HAP-1 (cell line): ENCODE measurements at places on chromosomes 1 and 21.

DNA sequence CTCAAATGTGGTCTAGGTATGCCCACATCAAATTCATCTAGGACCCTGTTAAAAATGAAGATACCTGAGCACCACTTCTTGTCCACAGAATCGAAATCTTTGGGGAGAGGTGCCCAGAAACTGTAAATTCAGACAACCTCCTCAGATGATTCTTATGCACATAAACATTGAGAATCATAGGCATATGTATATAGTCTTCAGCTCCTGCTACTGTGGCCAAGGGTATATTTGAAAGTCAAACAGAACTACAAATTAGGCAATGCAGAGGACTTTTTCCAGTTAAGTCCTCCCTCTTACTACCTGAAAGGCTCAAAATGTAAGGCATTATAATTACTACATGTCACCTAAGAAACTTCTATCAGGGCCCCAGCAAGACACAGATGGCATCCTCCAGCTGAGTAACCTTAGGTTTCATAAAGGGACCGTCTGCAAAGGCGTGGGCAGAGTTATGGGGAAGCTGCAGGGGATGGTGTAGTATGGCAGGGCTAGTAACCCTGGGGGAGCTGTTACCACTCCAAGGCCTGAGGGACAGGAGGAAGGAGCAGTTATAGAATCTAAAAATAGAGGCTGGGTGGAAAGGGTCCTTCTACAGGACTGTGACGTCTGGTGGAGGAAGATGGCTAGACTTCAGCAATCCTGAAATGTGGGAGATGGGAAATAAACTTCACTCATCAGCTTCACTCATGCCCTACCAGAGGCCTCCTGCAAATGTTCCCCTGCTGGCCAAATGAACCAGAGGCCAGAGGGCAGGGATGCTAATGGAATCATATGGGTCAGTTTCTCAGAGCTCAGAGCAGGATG, 46.3 kb downstream of the DAB1 start:
- no peak for DNase-seq

- DNase-seq, result no peak
Measured at GRCh38 chr1:96366516-96366915, 355.1 kb upstream of the PTBP2 start.

DNA sequence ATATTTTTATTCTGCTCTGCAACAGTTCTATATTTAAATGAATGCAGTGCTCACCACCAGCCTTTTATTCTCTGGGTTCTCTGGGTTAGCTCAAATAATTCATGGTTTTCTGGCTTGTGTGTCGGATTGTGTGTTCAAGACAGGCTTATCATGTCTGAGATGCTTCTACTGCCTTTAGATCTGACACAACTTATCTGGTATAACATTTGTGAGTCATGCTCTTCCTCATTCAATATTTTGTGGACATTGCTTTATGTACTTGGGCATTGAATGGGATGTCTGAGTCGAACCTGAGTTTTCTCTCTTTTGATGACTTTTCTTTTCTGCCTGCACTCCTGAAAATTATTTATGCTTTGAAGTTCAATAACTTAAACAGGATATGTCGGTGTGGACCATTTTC, 17.6 kb upstream of the PKP1 start:
- DNase-seq, result no peak

DNA sequence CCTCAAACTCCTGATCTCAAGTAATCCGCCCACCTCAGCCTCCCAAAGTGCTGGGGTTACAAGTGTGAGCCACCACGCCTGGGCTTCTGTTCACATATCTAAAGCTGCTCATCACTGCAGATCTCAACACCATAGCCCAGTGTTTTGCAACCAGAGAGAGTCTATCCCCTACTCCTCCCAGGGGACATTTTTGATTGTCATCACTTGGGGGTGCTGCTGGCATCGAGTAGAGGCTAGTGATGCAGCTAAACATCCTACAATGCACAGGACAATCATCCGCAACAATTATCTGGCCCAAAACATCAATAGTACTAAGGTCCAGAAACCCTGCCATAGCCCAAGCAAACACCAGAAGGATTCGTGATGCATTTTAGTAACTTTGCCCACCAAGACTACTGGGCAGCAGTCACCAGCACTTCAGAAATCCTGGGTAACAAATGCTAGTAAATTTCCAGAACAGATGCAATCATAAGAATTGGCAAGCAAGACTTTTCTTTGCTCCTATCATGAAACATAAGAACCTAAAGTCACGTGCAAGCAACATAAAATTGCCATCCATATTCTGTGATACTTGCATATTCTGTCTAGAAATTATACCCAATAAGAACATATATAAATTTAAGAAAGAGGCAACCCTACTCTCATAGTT, 159.2 kb downstream of the APP start:
- no peak for DNase-seq

GRCh38 chr1:98896711-98897445, 107.8 kb downstream of the PLPPR5 start:
- DNase-seq, result no peak

DNA sequence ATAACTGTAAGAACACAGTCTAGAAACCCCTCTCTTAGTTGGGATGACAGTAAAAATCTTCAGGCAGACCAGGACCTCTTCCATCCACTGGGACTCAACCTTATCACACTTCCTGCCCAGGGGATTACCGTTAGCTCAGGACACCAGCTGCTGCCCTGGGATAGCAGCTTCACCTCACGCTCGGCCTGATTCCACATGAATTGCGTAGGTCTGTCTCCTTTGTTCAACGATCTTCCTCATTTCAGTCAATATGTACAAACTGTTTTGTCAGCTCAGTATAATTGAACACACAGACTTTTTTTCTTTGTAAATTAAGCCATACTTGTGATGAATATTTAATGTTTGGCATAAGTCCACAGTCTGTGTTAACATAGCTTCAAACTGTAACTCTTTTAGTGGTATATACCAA, 290.4 kb downstream of the GRIK1 start:
- DNase-seq, result no peak

GRCh38 chr1:161139766-161140165, 7.3 kb upstream of the DEDD start:
- DNase-seq, result peak; percentile 60

DNA sequence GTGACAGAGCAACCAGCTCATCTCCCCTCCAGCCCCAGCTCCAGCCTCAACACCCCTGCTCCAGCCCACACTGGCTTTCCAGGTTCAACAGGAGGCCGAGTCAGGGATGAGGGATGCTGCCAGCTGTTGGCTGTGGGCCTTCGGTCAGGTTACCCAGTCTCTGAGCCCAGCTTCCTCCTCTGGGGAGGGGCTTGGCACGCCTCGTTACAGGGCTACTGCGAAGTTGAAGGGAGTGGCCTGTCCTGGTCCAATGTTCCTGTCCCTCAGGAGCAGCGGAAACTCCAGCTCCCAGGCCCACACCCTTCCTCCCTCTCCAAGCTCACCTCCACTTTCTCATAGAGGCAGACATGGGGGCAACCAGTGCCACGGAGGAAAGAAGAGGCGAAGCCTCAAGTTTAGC, 15.1 kb upstream of the TAS1R2 start:
- no peak for DNase-seq

- DNase-seq, result no peak
Measured at GRCh38 chr1:17739050-17739449, 16.1 kb upstream of the ACTL8 start.

- DNase-seq, result no peak
Measured at GRCh38 chr1:44628962-44629756, 45.1 kb downstream of the TMEM53 start.

- no peak for DNase-seq
Measured at GRCh38 chr1:247266053-247266452, 10.2 kb downstream of the VN1R5 start.

DNA sequence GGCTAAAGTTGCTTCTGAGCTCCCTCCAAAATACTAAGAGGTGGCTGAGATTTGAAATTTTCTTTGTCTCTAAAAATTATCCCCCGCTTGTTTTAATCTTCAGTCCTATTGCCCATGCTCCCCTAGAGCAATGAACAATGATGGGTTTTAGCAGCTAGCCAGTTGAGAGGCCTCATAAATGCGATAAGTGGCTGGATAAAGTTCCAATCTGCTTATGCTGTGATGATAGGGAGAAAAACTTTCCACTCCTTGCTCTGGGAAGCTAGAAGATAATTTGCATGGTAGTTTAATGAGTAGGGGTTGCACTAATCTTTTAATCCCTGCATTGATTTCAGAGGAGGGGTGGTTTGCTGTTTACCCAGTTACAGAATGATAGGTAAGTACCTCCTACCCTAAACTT, 9.6 kb upstream of the PRPF3 start:
- DNase-seq, result no peak

GRCh38 chr1:157878059-157878458, 36.5 kb upstream of the CD5L start:
- no peak for DNase-seq

DNA sequence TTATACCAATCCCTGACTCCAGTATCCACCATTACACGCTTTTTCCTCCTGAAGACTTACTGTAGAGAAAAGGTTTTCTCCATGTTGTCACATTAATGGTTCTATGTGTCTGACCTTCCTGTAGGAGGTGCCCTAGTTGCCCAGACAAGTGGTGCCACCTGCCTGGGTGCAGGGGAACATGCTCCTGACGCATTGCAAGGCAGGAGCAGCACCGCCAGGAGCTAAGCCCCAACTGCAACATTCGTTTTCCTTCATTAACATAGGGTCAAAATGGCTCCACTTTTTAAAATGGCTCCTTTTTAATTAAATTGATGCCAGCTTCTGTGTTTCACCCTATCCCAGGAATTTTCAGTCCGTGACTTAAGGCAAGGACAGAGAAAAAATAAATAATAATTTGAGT, 220.1 kb upstream of the SAMSN1 start:
- no peak for DNase-seq

DNA sequence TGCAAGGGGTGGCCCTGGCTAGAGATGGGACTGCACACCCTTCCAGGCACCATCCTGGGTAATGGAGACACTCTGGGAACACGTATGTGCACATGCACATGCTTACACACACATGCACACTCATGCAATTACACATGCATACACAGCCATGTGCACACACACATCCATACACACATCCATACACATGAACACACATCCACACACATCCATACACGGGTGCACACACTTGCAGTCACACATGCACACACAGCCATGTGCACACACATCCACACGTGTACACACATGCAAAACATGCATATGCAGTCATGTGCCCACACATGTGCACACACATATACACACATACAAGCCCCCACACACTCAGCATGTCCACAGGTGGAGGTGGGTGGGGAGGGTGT, 22.3 kb upstream of the POFUT2 start:
- no peak for DNase-seq

DNA sequence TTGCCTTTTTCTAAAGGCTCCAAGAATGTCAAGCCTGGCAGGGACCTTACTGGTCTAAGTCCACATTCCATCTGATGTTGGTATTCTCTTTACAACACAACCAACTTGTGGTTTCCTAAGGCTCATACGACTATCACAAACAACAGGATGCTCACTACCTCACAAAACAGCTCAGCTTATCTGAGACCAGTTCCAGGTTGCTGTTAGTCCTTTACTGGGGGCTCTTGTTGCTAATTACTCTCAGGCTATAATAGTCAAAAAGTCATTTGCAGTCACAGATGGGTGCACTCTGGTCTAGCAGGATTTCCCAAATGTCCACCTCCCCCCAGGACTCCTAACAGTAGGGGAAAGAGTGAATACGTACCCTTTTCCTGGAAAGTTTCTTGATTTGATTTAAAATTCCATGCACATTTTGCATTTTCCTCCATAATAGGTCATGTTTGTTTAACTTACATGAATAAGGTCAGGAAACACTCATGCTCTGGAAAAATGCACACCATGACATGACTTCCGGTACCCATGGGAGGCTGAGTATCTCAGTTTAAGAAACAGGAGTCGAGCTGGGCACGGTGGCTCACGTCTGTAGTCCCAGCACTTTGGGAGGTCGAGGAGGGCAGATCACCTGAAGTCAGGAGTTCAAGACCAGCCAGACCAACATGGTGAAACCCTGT, 16.0 kb downstream of the LCK start:
- DNase-seq, result no peak

GRCh38 chr1:227541129-227541528, 22.2 kb upstream of the ZNF678 start:
- no peak for DNase-seq

DNA sequence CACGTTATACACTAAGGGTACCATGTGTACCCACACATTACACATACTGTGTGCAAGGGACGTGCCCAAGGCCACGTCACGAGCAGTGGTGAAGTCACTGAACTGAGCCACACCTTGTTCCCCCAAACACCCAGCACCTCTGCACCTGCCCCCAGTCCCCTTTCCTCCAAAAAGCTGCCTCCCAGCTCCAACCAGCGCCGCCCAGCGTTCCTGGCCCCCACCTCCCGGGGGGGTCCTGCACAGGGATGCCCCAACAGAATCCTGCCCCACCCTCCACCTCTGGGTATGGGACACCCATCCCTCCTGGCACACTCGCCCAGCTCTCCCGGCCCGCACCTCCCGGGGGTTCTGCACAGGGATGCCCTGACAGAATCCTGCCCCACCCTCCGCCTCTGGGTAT, 54.1 kb downstream of the CHD5 start:
- DNase-seq, result no peak

GRCh38 chr1:54517496-54517895, 30.5 kb upstream of the ACOT11 start:
- no peak for DNase-seq

- no peak for DNase-seq
Measured at GRCh38 chr1:24503870-24504523, 1.4 kb downstream of the RCAN3 start.
